Renal pelvis (tissue), 12 donors: ENCODE measurements at places on chromosomes 7 and 10.

DNA sequence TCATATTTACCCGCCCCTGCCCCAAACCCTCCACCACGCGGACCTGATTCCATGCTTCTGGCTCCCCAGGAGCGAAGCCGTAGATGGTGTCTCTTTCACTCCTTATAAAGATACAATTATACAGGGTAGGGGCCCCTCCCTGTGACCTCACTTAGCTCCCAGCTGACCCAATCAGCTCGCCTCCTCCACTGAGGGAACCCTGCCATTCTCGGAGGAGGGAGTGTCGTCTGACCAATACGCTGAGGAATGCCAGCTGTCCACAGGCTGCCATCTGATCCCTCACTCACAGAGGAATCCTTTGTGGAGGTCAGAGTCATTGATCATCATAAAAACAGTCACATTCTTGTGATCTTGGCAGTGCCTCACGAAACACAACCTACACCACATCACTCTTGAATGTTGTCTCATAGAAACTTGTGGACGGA lies 67.5 kb upstream of the INSIG1 start:
- peak; percentile 91 for DNase-seq

DNA sequence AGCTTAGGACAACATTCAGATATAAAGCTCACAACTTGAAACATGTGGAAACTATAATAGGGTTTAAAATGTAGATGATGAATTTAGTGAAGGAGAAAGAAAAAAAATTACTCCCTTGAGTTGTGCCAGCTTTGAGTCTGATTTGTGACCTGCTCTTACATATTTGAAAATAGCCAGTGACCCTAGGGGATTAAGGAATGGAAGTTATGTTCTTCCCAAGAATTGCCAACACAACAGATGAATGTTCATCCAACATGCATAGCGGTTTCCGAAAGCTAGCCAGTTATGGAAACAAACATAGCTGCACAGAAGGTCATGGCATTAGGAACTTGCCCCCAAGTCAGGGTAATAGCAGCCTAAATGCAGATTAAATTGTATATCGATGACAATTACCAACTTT lies 10.8 kb downstream of the TMEM196 start:
- no peak for DNase-seq

DNA sequence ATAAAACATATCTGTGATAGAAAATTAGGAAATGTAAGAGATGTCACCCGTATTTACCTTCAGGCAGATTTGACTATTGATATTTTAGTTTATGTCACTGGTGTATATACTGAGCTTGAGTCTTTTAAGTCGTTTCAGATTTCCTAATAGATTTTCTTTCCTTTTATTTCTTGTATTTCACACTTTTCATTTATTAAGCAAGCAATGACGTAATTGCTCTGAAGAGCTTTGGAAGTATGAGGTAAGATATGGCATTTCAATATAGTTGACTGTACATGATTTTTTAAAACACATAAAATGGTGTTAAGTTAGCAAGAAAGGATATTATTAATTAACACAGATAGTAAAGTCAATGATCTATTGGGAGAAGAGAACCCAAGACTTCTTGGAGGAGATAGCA lies 652.6 kb downstream of the SORCS1 start:
- DNase-seq, result no peak

DNA sequence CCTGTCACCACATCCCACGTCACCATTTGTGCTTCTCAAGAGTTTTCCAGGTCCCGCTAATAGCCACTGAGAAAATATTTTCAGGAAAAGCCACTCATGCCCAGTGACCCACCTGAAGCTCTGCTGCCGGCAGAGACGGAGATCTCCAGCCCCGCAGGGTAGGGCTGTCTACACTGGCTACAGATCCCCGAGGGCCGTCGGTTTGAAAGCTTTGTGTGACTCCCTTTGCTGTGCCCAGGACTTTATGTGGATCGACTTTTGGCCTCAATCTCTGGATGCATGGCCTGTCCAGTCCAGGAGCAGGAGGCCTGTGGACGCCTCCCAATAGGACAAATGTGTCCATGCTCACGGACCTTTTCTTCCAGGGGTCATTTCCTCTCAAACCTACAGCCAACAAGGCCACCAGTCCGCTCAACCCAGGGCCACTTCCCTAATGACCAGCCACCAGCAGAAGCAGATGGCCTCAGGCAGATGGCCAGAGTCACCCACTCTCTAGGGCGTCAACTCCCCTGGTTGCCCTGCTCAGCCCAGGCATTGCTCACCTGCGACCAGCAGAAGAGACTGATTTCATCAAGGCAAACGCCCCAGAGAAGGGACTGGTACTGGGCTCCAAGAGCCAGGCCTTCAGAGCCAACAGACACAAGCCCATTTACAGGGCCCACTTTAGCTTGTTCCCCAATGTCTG lies 76.4 kb downstream of the OAT start:
- DNase-seq, result no peak

GRCh38 chr7:82284936-82285519 lies 158.5 kb downstream of the CACNA2D1 start:
- no peak for DNase-seq

DNA sequence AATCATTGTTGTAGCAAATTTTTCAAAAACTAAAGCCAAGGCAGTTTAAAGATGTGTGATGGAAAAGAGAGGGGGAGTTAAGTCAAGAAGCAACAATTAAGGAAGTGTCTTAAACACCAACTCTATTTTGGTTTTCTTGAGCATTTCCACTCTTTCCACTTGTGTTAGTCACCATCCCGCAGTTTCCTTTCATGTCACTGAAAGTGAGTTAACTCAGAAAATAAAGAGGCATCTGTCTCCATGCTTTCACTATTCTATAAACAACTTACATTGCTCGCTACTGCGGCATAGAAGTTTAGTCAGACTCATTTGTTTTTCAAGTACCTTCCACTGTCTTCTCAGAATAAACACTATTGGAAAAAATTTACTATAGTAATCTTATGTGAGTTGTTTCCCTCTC lies 284.9 kb upstream of the SEMA3D start:
- no peak for DNase-seq

- DNase-seq, result no peak
These were observed 7.4 kb upstream of the APBB1IP start for GRCh38 chr10:26430641-26431163.

- DNase-seq, result no peak
These were observed 9.6 kb upstream of the SHH start for GRCh38 chr7:155821851-155822250.

GRCh38 chr10:104472957-104473745 lies 119.5 kb downstream of the CFAP58 start:
- DNase-seq, result no peak

DNA sequence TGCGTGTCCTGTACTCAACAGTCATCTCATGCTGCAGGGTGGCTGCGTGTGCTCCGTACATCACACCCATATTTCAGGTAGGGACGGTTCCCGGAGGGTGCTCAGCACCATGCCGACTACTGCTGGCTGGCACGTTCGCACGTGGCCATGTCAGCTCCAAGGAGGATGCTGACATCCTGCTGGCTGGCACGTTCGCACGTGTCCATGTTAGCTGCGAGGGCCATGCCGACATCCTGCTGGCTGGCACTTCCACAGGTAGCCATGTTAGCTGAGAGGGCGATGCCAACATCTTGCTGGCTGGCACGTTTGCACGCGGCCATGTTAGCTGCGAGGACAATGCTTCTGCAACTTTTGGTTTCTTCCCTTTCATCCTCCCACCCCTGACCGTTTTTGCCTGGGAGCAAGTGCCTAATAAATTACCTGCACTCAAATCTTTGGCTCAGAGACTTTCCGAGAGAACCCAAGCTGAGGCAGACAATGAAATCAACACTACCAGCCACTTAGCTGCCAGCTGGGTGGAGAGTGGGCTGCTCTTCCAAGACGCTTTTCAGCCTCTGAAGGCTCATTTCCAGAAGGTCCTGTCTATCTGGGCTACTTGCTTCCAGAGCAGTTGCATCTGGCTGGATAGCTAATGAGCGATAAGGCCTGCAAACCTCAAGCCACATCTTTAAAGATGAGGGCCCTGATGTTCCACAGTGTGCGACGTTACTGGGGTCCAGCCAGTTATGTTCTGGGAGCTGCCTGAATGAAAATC lies 104.6 kb downstream of the WDR37 start:
- no peak for DNase-seq

DNA sequence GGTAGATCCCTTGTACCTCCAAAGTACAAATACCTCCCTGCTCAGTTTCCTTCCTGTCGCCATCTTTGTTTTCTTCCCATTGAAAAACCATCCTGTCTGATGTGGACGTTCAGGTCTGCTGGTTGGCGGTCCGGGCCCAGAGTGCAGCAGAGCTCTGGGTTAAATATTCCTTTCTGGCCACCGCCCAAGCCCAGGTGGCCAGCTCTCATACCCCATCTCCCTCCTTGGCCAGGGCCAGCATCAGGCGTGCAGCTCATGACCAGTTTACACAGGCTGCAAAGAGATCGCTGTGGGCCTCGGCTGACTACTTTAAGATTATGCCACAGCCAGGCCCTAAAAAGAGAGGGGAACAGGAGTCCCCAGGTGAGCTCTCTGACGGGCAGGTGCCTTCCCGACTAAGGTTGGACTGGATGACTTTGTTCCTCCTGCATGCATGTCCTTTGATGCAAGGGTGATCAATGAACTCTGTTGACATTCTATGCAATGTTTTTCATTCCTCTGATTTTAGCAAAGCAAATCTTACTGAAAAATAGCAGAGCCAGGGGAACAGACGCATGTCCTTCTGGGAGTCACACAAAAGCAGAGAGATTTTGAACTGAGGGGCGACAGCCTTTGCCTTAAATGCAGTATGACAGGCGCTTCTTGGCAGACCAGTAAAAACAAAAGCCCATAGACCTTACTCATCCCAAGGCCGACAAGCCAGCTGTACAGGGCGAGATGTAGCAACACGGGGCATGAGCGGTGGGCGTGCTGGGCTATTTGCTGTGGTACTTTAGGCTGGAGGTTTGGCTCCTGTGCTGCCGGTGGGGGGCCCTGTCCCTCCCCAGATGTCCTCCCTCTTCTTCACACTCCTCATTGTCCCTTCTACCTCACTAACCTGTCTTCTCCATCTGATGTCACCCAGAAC lies 33.3 kb upstream of the SH2B2 start:
- no peak for DNase-seq

DNA sequence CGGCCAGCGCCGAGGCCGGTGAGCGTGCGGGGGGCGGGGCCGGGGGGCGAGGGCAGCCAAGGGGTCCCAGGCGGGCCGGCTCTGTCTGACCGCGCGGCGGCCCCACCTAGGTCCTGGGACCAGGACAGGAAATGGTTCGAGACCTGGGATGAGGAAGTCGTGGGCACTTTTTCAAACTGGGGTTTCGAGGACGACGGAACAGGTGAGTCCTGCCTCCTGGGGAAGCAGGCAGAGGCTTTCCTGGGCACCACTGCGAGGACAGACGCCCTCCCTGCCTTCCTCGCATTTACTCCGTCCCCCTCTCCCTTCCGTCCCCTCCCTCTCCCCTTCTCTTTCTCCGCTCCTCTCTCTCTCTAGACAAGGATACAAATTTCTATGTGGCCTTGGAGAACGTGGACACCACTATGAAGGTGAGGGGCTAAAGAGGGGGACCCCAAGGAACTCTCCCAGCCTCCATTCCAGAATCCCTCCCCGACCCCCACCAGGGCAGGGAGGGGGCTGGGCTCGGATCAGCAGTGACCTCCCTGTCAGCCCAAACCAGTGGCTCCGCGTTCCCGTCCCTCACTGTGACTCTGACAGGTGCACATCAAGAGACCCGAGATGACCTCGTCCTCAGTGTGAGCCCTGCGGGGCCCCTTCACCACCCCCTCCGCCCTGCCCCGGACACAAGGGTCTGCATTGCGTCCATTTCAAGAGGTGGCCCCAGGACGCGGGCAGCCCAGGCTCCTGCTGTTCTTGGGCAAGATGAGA lies 2.6 kb upstream of the MUC12 start:
- DNase-seq, result no peak

DNA sequence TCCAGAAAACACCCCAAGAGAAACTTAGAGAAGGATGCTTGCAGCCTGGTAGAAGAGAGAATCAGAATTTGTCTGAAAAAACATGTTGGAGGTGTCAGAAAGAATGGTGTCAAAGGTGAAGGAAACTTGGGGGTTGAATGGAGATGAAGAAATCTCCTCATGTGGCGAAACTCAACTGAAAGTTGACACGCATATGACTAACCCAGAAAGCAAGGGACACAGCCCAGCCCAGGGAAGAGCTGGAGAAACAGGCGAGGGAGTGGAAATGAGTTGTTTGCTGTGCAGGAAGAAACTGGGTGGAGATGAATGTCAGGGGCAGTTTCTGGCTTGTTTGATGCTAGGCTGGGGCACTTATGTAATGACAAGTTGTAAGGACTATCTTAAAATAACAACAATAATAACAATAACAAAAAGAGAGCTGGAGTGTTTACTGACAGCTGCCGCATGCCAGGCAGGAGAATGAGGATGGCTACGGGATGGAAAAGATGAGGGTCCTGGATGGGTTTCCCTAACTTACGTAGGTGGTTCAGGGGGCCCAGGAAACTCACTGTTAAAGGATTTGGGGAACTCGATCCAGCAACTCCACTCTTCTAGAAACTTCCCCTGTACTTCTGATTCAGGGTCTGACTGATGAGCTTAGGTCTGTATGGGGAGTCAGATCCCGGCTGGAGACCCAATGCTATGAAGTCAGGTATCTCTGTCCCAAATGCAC lies 57.4 kb downstream of the MAP3K8 start:
- DNase-seq, result no peak

DNA sequence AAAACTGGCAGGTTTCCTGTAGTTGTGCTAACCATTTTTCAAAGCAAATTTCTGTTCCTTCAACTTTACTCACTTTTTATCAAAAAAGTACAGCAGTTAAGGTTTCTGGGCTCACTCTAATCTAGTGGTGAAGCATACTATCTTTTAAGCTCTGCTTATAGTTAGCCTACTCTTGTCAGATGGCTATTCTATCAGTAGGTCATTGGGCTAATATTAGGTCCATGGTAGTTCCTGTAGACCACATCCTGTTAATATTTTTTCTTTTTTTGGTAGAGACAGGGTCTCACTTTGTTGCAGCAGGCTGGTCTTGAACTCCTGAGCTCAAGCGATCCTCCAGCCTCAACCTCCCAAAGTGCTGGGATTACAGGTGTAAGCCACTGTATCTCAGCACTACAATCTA lies 27.9 kb upstream of the NRCAM start:
- DNase-seq, result no peak

- DNase-seq, result no peak
These were observed 160.7 kb downstream of the ZEB1 start for GRCh38 chr10:31479752-31480151.

GRCh38 chr7:115052706-115053105 lies 130.8 kb downstream of the MDFIC start:
- DNase-seq, result no peak

GRCh38 chr7:23544913-23545354 lies 13.2 kb upstream of the TRA2A start:
- no peak for DNase-seq

DNA sequence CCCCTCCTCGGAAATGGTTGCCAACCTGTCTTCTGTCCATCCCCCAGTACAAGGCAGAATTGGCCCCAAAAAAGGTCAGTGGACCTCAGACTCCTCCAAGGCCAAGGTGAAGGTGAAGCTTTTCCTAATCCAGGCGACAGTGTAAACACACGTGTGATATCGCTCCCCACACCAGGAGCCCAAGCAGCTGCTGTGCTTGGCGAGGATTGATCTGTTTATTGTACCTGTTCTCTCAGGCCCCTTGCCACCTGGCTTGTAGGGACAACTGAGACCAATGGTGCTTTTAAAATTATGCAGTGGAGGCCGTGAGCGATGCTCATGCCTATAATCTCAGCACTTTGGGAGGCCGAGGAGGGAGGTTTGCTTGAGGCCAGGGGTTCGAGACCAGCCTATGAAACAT lies 66.1 kb upstream of the GTF2IRD1 start:
- no peak for DNase-seq
